T-cell (primary cell): ENCODE measurements at places on chromosomes 12 and 14.
A peak's percentile ranks its signal among the peaks of the same experiment; 100 is the strongest.

DNA sequence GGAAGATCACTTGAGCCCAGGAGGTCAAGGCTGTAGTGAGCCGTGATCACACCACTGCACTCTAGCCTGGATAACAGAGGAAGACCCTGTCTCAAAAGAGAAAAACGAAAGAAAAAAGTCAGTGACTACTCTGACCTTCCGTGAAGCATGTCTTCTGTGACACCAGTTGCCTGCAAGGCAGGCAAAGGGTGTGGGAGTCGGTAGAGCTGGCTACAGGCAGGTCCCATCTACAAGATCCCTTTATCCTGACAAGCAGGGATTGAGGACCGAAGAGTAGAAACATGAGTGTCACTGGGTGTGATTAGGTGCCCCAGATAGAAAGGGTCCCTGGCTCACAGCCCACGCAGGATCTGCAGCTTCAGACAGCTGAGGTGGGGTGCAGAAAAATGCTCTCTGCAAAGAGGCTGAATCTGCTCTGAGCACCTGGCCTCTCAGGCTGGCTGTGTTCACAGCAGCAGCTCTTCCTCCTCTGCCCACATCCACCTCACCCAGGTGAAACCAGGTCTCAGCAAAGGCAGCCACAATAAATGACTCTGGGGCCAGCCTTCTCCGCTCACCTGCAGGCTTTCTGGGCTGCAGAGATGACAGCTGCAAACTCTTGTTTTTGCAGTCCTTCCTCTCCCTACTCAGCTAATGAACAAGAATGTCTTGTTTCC lies 28.6 kb upstream of the HSP90B1 start:
- peak overlapping the region; percentile 71 for H3K27ac ChIP-seq
- H3K4me1 ChIP-seq, result peaks cover 47% of the 10 kb centered on the region
- DNase-seq, result peak; percentile 66
- H3K36me3 ChIP-seq, result no peaks in the 10 kb centered on the region
- peak overlapping the region; percentile 35 for H3K4me3 ChIP-seq

- no peaks in the 10 kb centered on the region for H3K36me3 ChIP-seq
- no peaks in the 10 kb centered on the region for H3K27me3 ChIP-seq
- peaks cover 8% of the 10 kb centered on the region for H3K4me1 ChIP-seq
- H3K27ac ChIP-seq, result no peak overlapping the region
- DNase-seq, result no peak
- no peak overlapping the region for H3K4me3 ChIP-seq
Measured at GRCh38 chr14:65137648-65138307, 35.5 kb upstream of the MAX start.

DNA sequence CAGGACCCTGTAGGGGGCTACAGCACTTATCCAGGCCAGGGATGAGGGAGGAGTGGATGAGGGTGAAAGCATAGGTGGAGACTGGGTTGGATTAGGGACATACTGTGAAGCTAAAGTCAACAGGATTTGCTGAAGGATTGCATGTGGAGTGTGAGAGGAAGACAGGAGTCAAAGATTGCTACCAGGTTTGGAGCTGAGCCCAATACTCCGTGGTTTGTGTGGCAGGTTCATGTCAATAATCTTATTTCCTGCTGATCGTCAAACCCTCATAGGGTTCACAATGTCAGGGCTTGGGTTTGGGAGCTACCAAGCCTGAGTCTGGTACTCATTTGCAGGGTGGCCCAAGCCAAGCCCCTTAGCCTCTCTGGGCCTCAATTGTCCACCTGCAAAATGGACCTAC lies 77.1 kb upstream of the PLXNC1 start:
- no peak overlapping the region for H3K27ac ChIP-seq
- H3K4me1 ChIP-seq, result no peaks in the 10 kb centered on the region
- H3K4me3 ChIP-seq, result no peak overlapping the region
- DNase-seq, result no peak

DNA sequence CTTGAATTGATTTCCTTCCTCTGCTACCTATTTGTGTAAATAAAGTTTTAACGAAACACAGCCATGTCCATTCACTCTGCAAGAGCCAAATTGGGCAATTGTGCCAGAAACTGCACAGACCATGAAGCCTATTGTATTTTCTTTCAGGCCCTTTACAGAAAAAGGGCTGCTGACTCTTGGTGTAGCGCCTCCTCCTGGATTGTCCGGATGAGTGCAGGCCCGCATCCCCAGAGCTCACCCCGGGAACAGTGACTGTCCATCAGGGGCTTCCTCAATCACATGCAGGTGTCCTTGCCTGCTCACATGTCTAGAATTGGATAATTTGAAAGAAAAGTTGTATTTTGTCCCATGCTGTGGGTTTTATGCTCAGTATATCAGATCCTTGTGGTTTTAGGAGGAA lies 1282.2 kb downstream of the AACS start:
- no peak for DNase-seq
- H3K27ac ChIP-seq, result no peak overlapping the region
- no peaks in the 10 kb centered on the region for H3K4me1 ChIP-seq
- H3K4me3 ChIP-seq, result no peak overlapping the region
- H3K27me3 ChIP-seq, result no peaks in the 10 kb centered on the region

DNA sequence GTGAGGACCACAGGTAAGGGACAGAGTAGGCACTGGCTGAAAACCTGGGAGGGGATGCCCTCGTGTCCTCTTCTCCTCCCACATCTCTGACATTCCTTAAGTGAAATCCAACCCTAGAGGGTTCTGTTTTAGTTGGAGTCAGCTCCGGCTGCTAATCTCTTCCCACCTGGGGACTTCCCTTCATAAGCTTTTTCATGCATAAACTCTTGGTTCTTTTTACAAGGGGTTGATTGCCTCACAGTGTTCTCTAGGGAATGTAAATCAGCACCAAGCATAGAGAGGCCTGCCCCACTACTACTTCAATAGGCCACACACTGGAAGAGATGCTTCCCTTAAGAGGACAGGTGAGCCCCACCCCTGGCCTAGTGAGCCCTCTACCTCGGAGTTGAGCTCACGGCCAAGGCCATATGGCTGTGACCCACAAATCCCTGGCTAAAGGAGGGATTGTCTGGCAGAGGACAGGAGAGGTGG lies 3.2 kb upstream of the SYNDIG1L start:
- no peaks in the 10 kb centered on the region for H3K4me1 ChIP-seq
- H3K4me3 ChIP-seq, result no peak overlapping the region
- H3K36me3 ChIP-seq, result no peaks in the 10 kb centered on the region
- H3K27me3 ChIP-seq, result peaks cover 5% of the 10 kb centered on the region
- H3K27ac ChIP-seq, result no peak overlapping the region

- no peak for DNase-seq
- no peaks in the 10 kb centered on the region for H3K36me3 ChIP-seq
- peaks cover 6% of the 10 kb centered on the region for H3K4me1 ChIP-seq
- no peak overlapping the region for H3K4me3 ChIP-seq
- no peaks in the 10 kb centered on the region for H3K27me3 ChIP-seq
Measured at GRCh38 chr12:53346491-53346890, 10.3 kb upstream of the SP7 start.

DNA sequence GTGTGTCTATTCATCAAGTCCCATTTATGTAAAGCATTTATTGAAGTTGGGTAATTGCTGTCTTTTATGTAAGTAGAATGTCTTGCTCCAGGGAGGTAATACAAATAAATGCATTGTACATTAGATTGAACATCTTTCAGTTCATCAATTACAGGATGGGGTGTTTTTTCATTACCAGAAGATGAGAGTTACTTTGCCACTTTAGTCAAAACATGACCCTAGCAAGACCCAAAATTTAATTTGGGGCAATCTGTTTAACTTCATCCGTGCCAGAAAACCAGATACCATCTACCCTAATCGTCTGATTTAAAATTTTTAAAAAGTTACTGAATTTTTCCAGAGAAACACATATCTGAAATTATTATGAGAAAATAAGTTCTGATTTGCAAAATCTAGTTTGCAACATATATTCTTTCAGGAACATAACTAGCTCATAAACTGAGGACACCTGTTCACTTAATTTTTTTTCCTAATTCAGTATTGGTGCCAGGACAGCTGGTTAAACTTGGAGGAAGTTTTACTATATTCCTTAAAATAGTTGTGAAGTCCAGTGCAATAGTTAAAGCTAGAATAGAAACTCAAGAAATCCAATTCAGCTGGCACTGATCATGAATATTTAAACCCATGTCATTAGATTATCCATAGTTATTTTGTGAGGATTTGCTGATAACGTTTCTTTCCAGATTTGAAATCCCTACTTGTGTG lies 114.5 kb downstream of the SRGAP1 start:
- H3K4me3 ChIP-seq, result no peak overlapping the region
- H3K4me1 ChIP-seq, result no peaks in the 10 kb centered on the region
- peaks cover 5% of the 10 kb centered on the region for H3K27me3 ChIP-seq
- no peak for DNase-seq
- H3K27ac ChIP-seq, result no peak overlapping the region
- no peaks in the 10 kb centered on the region for H3K36me3 ChIP-seq

GRCh38 chr12:53006810-53007309 lies 604 bp downstream of the EIF4B start:
- H3K4me1 ChIP-seq, result peaks cover 44% of the 10 kb centered on the region
- DNase-seq, result peak; percentile 62
- H3K27ac ChIP-seq, result peak overlapping the region; percentile 91
- no peaks in the 10 kb centered on the region for H3K27me3 ChIP-seq

DNA sequence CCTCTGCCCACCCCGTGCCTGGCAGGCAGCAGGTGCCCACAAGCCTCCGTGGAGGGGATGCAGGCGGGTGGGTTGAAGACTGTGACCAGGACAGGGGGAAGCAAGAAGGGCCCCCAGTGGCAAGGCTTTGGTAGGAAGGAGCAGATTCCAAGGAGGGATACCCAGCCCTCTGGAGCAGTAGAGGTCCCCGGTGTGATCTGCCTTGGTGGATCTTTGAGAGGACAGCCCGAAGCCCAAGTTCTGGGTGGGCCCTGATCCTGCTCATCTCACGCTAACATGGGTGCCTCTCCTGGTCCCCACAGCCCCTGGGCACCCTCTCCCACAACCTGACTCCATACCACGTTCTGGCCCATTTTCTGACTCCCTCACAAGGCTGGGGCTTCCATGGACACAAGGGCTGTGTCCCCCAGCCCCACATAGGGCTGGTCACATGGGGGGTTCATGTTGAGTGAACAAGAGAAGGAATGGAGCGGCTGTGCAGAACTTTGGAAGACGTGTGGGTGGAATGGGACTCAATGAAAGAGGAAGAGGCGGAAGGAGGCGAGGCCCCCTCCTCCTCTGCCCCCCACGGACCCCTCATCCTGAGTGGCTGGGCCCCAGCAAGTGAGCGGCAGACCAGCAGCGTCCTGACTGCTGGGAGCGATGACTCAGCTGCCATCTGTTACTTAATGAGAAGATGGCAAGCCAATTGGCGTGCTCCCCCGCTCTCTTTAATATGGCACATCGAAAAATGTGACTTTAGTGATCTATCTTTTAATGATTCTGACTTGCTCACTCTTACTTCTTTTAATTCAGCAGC lies 77.0 kb upstream of the BCL11B start:
- H3K27ac ChIP-seq, result no peak overlapping the region
- peaks cover 2% of the 10 kb centered on the region for H3K27me3 ChIP-seq
- DNase-seq, result no peak
- no peaks in the 10 kb centered on the region for H3K36me3 ChIP-seq
- no peaks in the 10 kb centered on the region for H3K4me1 ChIP-seq

- no peaks in the 10 kb centered on the region for H3K36me3 ChIP-seq
- H3K4me3 ChIP-seq, result peak overlapping the region; percentile 77
- peaks cover 12% of the 10 kb centered on the region for H3K4me1 ChIP-seq
- DNase-seq, result no peak
- H3K27ac ChIP-seq, result peak overlapping the region; percentile 58
Measured at GRCh38 chr12:100141666-100141997, 1.0 kb downstream of the BLTP3B start.

DNA sequence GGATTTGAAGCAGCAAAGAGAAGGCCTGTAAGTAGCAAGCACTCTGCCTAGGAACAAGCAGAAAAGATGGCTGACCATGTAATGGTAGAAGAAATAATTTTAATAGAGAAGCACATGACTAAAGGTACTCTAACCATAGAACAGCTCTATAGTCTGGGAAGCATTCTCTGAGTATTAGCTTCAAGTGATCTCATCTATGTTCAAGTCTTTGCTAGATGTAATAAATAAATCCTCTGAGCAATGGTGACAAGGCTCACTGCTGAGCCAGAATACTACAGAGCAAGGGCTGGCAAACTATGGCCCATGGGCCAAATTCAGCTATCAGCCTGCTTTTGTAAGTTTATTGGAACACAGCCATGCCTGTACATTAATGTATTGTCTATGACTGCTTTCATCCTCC lies 84.8 kb downstream of the PEBP1 start:
- no peak overlapping the region for H3K4me3 ChIP-seq
- no peak for DNase-seq
- no peaks in the 10 kb centered on the region for H3K36me3 ChIP-seq

DNA sequence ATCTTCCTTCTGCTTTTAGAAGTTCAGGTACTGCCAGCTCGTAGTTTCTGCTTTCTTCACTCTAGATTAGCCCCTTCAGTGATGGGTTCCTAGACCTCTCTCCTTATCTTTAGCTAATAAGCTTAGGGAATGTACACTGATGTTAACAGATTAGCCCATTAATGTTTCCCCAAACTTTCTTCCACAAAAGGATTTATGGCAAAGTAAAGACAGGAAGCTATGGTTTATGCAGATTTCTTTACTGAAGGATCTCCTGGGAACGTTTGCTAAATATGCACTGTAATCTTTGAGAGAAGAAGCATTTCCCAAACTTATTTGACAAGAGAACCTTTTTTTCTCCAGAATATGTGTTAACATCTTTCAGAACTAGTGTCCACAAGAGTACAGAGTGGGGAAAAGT lies 4.2 kb downstream of the SOCS4 start:
- no peak overlapping the region for H3K4me3 ChIP-seq
- peaks cover 10% of the 10 kb centered on the region for H3K36me3 ChIP-seq
- H3K27ac ChIP-seq, result no peak overlapping the region
- H3K27me3 ChIP-seq, result no peaks in the 10 kb centered on the region
